ENCODE measurements at places on chromosomes 4 and X. TPM values are rescaled to one million over a fixed set of nuclear protein-coding genes. Genes with fewer than 3 reads are reported as not detected.

Gene STOX2
- total RNA-seq = 9.4 TPM

Gene IL3RA
- total RNA-seq = 6.3 TPM

Gene CENPE
- total RNA-seq = 3.1 TPM

Gene SMIM10L2A
- 1.6 TPM for total RNA-seq

Gene VSIG4
- total RNA-seq = 37.1 TPM

Gene GPR119
- total RNA-seq = not detected
